ENCODE measurements at places on chromosomes 12 and 14.

DNA sequence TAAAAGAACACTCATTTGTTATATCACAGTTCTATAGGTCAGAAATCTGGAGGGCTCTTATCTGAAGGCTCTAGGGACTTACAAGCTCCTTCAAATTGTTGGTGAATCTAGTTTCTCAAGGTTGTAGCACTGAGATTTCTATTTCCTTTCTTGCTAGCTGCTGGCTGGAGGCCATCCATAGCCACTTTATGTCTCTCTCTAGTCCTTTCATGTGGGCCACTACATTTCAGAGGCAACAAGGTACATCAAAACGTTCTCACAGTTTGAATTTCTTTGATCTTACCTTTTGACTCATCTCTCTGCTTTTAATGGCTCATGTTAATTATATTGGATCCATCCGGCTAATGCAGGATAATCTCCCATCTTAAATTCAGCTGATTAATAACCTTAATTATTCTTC is 286.8 kb downstream of the DIO2 start:
- no peak for DNase-seq

DNA sequence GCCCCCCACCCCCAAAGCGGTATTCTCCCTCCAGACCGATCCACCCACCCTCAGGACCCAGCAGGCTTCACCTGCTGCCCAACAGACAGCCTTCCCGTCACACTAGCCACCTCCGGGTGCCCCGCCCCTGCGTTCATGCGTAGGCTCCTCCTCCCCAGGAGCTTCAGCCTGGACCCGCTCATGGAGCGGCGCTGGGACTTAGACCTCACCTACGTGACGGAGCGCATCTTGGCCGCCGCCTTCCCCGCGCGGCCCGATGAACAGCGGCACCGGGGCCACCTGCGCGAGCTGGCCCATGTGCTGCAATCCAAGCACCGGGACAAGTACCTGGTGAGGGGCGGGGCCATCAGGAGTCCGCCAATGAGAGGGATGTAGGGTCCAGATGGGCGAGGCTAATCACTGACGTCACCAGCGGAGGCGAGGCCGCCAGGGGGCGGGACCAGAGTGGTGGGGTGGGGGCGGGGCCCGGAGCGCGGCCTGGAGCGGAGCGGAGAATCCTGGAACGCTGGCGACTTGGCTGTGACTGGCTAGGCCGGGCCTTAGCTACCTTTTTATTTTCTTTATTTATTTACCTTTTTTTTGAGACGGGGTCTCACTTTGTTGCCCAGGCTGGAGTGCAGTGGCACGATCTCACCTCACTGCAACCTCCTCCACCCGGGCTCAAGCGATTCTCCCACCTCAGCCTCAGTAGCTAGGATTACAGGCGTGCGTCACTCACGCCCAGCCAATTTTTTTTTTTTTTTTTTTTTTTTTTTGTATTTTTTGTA is 4.4 kb downstream of the TNS2 start:
- peak; percentile 96 for DNase-seq

DNA sequence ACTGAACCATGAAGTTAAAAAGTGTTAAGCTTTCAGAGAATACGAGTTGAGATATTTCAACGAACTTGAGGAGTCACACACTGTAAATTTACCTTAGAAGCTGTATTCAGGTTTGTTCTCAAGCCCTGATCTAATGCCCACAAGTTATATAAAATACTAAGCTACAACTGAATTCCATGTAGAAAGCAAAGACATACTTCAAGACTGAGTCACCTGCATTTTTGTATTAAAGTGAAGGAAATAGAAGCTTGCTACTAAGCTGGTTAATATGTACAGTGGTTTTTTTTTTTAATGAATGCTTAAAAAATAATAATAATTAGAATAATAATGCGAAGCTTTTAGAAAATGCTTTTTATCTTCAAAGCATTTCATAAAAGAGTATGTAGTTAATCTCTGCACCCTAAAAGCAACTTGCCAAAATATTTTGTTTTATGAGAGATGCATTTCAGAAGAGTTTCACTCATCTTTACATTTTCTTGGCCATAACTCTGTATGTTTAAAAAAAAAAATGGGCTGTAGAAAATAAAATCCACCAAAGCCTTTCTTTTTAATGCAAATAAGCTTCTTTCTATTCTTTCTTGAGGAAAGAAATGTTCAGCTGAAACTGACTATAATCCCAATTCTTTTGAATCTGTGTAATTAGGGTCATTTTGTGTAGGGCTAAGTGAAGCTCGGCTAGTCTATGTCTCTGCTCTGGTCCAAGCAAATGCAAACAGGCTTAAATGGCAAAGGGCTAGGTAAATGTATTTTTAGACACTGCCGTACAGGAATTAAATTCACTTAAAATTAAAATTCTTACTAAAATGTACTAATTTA is 1047.5 kb upstream of the FLRT2 start:
- no peak for DNase-seq

- no peak for DNase-seq
These were observed 10.1 kb downstream of the PGAM5 start for GRCh38 chr12:132720606-132721345.

- peak; percentile 12 for DNase-seq
These were observed 109.4 kb upstream of the NOS1 start for GRCh38 chr12:117470804-117471203.

DNA sequence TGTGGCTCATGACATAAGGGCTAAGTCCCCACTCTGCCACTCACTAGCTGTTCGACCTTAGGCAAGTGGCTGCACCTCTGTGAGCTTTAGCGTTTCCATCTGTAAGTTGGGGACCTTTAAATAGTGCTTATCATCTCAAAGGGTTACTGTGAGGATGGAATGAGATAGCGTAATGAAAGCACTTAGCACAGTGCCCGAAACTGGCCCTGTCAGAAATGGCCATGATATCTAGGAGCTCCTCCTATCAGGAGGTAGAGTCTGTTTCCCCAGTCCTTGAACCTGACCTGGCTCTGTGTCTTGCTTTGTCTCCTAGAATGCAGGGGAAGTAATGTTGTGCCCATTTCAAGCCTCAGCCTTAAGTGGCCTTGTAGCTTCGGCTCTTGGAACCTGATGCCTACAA is 211.0 kb downstream of the RBM19 start:
- peak; percentile 55 for DNase-seq

DNA sequence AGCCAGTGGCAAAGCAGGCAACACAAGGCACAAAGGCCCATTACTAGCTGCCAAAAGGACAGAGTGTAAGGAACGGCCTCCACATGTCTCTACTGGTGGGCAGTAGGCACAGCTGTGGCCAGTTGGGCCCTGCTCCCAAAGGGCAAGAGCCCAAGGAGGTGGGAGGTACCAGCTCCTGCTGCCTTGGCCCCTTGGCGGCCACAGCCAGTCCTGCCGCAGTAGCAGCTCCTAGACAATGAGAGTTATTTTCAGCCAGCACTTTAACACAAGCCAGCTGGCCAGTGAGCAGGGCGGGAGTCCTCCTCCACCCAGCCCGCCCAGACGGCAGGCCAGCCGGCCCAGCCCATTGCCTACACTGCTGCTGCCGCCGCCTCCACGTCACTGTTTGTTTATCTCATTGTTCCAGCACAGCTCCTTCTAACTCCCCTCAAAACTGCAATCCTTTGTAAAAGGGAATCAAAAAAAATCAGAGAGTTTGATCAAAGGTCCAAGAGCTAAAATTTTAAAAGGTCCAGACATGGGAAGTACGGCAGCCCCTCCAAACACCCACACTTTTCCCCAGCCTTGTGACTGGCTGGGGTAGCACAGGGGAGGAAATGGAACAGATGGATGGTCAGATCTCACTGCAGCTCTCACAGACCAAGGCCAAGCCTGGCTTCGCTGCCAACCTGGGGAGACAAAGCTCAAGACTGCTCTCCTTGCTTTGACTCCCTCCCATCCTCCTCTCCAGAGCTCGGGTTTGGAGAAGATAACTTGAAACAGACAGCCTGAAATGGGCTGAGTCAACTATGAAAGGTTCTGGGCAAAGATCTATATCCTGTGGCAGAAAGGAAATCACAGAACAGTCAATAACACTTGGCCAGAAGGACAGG is 33.5 kb downstream of the FMNL3 start:
- DNase-seq: peak; percentile 91

- DNase-seq: no peak
These were observed 202.7 kb upstream of the PRICKLE1 start for GRCh38 chr12:42792265-42792664.

DNA sequence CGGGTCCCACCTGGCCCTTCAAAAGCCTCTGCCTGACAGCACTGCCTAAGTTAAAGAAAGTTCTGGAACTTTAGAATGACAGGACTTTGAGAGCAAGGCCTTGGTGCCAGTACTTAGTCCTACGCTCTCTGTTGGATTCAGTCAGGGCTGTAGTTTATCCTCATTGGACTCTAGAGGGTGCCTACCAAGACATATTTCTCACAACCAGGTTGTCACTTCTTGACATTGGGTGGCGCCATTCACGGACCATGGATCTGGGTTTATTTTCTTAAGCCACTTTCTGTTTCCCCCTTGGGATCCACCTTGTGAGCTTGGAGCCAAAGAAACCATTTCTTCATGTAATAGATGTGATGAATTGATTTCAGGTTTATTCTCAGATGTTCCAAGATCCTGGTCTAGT is 787.0 kb upstream of the TBX3 start:
- DNase-seq: no peak

DNA sequence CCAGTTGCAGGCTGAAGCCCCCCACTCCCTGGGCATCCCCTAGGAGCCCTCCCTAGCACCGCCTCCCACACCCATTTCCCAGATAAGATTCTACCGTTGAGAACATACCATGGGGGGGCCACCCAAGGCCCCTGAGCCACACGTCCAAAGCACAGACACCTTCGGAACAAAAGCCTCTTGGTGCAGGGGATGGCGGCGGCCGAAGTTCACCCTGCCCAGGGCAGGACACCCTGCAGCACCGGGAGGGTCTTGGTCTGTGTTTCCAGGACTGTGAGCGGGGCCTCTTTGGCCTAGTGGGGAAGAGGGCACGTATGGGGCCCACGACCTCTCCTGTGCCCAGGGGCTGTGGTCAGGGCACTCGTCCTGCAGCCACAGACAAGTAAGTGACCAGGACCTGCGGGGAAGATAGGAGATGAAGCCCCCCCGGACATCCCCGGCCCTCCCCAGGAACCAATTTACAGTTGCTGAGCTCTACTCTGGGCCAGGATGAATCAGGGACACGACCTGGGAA is 154.3 kb upstream of the C14orf180 start:
- DNase-seq: no peak

DNA sequence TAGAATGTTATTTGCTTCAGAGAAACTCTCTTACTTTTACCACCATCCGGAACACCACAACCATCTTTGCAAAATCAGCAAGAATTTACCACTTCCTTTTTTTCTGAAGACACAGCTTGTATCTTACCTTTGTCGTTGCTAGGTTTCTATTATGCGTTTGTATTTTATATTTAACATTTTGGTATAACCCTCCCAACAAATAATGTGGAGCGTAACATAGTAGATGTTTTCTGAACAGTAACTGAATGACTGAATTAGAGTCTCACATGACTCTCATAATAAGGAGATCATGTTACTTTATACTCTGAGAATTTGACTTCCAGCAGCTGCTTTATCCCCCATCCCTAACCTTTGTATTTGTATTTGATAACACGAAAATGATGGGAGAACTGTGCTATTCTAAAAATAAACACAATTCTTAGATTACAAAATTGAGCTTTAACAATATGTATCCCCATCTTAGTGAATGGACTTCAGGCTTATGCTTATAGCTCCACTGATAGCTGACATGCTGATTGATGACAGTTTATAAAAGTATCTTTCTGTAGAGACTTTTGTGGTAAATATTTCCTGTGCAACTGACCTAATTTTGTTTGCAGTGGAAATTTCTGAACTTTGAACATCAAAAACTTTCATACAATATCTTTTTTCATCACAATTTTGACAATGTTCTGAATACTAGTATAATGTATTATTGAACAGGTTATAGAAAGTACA is 7.9 kb upstream of the KLRB1 start:
- DNase-seq: peak; percentile 81

DNA sequence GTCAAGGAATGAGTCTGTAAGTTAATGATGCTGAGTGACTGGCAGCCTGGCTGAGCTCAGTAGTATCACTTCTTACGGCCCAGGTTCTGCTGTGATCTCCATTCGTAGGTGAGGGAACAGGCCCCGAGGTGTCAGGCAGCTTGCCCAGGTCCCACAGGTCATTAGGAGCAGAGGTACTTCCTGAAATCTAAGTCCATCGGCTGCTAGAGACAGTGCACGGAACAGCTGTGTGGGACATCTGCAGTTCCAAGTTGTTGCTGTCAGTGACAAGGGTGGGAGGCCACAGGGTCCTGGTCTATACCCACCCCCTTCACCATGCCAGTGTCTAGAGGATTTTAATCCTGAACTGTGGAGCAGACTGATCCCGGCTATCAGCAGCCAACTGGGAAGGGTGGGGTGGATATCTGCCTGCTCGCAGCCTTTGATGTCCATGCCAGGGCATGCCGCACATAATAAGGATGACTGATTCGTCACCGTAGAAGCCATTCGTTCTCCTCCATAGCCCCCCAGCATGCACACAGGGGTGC is 82.3 kb upstream of the RIN3 start:
- DNase-seq: no peak
